ENCODE measurements at places on chromosomes 4 and X.

DNA sequence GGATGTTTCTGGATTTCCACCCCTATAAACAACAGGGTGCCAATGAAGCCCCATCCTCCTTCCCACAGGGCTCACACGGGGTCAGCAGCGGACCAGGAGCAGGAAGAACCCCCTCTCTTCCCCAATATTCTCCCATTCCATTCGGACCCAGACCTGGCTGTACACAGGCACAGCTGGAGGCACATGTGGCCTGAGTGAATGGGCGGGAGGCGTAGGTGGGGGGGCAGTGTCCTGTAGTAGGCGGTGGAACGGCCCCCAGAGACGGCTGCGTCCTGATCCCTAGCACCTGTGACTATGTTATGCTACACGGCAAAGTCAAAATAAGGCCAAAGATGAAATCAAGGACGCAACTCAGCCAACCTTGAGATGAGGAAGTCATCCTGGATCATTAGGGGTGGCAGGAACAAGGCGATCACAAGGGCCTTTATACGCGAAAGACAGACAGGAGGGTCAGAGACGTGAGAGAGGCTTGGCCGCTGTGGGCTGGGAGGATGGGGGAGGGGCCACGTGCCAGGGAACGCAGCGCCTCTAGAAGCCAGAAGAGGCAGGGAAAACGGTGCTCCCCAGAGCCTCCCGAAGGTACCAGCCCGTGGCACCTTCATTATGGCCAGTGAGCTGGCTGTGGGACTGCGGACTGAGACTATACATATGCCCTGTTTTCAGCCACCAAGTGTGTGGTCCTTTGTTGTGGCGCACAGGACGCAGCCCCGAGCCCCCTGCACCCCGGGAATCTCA lies 75.6 kb downstream of the WFS1 start:
- no peak for DNase-seq

DNA sequence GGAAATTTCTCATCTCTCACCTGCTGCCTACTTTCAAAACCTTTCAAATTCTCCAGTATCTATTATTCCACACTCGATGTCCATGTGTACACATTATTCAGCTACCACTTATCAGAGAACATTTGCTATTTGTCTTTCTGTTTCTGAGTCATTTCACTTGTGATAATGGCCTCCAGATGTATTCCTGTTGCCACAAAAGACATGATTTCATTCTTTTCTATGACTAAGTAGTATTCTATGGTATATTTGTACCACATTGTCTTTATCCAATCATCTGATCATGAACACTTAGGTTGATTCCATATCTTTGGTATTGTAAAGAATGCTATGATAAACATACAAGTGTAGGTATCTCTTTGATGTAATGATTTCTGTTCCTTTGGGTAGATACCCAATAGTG lies 310.1 kb upstream of the SPOCK3 start:
- no peak for DNase-seq

- no peak for DNase-seq
Observed at GRCh38 chr4:22434895-22435294, 81.0 kb downstream of the ADGRA3 start.

GRCh38 chr4:109801895-109802319 lies at the start of gene CFI:
Gene CFI (minus strand): TSS chr4:109801999. CDS start chr4:109801971, 28 bp downstream.
- DNase-seq = no peak

DNA sequence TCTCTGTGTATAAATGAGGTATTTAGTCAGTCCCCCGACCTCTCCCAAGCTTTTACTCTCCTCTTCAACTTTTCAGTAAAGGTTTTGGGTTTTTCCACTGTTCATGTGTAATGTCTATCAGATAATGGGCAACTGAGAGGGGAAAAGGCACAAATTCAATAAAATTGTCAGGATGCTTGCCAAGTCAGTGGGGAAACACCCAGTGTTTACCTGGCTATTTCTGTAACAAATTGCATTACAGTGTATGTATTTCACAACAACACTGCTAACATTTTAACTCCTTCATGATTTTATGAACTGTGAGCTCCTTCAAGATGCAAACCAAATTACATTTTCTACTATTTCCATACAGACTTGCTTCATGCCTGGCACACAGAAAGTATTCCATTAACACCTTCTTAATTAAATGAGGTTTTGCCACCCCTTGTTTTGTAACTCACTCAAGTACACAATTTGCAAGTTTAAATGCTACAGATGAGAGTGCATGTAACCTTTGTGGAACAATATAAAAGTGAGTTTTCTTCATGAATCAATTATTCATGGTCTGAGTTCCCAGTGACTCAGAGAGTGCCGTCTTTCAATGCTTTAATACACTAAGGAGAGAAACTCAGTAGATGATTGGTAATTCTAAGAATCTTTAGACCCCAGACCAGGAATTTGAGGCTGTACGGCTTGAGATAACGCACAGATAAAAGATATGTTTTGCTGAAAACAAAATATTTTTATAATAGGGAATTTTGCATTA lies 149.8 kb upstream of the TLL1 start:
- no peak for DNase-seq

DNA sequence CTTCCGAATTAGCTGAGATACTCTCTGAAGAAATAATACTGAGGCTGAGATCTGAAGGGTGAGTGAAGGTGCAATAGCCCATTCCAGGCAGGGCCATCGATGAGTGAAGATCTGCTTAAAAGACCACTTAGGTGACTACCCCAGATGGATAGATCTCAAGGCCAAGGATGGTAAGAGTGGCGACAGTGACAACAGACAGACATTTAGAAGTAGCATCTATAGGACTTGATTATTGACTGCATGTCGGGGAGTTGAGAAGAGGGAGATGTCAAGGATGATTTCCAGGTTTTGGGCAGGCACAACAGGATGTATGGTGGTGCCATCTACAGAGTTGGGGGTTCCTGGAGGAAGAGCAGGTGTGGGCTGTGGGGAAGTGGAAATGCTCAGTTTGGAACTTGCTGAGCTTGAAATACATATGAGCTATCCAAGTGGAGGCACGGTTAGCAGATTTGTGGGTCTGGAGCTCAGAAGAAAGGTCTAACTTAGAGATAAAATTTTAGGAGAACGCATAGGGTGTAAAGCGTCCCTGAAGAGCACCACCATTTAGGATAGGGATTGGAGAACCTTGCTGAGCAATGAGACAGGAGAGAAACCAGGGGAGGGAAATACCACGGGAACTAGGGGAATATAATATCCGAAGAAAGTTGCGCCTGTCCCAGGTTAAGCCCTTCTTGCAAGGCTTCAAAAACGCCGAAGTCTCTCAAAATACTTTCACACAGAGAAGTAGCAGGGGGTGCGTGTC lies 688 bp downstream of the UFSP2 start:
- DNase-seq = no peak

GRCh38 chr4:175773566-175773965 lies 38.5 kb downstream of the GPM6A start:
- DNase-seq = no peak

- no peak for DNase-seq
Observed at GRCh38 chrX:124401696-124402095, 55.3 kb downstream of the SH2D1A start.

- DNase-seq = no peak
Observed at GRCh38 chrX:108537005-108537404, 97.4 kb downstream of the COL4A5 start.

- DNase-seq = no peak
Observed at GRCh38 chr4:137705171-137705783, 173.0 kb upstream of the PCDH18 start.

DNA sequence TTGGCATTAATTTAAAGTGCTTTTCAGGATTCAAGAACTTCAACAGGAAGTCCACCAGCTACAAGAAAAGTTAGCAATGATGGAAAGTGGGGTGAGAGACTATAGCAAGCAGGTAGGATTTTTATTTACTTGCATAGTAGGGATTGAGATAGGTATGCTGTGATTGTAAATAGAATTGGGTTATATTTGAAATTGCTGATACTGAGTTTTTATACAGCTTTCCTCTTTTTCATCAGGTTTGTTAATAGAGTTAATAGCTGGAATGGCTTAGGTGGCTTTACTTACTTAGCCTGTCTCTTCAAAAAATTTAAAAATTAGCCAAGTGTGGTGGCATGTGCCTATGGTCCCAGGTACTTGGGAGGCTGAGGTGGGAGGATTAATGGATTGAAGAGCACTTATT lies 10.9 kb downstream of the CEP135 start:
- no peak for DNase-seq

DNA sequence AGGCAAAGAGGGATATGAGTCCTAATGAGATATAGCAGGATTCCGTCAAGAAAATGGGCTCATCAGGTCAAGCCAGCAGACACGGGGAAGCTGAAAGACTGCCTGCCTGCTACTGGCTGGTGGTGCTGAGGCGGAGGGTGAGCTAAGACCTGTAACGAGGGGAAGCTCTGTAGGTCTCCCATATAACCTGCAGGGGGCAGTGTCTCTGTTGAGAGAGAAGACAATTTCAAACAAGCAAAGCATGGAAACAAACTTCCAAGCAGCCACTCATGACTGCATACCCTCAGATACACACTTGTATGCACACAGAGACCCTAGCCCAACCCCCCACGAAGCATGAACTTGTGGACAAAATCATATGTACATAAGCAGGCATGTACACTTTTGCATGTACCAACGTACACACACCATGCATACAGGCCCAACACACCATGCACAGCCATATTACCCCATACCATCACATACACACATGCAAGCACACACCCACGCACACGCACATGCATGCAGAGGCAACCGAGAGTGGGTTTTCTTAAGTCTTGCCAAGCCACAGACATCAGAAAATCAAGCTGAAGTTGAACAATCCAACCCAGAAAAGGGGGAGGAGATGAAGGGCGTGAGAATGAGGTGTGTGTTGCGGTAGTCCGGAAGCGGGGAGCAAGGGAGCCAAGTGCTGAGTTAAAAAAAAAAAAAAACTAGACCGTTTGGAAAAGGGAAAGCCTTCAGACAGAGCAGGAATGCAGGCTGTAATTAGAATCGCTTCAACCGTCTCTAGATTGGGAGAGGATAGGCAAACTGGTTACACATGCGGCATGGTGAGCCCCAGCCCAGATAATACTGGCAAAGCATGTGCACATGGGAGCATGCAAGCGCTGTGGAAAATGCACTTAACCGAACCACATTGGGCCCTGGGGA lies 71.0 kb downstream of the PJA1 start:
- DNase-seq = no peak

DNA sequence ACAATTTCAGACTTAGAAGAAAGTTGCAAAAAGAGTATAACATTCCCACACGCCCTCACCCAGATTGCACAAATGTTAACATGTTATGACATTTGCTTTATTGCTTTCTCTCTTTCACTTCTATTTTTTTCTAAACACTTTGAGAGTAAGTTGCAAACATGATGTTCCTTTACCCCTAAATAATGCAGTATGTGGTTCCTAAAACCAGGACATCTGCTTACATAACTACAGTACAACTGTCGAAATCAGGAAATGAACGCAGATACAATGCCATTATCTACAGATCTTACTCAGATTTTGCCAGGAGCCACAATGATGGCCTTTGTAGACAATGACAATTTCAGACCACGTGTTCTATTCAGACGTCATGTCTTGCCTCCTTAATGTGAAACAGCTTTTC lies 22.4 kb downstream of the SH3TC1 start:
- DNase-seq = no peak

- no peak for DNase-seq
Observed at GRCh38 chr4:94813221-94813620, 55.5 kb downstream of the BMPR1B start.

GRCh38 chrX:85928606-85929005 lies 118.8 kb downstream of the CHM start:
- DNase-seq = no peak

- no peak for DNase-seq
Observed at GRCh38 chr4:66964467-66964866, 580.8 kb downstream of the CENPC start.

DNA sequence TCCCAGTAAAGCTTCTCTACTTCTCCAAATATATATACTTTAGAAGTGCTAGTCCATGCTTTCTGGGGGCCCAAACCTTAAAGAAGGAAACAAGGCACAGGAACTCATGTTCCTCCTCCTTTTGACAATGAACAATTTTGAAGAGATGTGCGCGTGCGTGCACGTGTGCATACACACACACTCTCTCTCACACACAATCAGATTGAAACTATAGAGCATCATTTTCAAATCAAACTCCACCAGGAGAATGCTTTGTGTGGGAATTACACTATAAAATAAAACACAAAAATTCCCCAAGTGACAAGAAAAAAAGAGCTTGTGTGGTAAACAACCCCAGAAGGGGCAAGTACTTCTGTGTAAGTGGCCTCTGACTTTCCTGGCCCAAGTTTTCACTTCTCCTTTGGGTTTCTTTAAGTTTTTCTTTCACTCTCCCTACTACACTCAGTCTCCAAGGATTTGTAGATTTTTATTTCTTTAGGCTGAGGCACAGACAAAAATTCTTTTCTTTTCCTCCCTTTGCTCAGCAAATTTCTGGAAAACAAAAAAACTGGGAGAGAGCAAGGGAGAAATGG lies 46.6 kb upstream of the SHISA3 start:
- no peak for DNase-seq

- DNase-seq = no peak
Observed at GRCh38 chr4:28488021-28488420, 1627.4 kb downstream of the STIM2 start.

GRCh38 chrX:70478526-70479245 lies 34.1 kb downstream of the DLG3 start:
- no peak for DNase-seq

- DNase-seq = no peak
Observed at GRCh38 chr4:105894660-105895582, at the start of gene NPNT. Gene NPNT (plus strand): TSS chr4:105895471. CDS start chr4:105895653, 182 bp downstream.

- no peak for DNase-seq
Observed at GRCh38 chr4:80568891-80569290, 233.4 kb downstream of the CFAP299 start.

- DNase-seq = no peak
Observed at GRCh38 chrX:68287419-68287818, 145.9 kb downstream of the OPHN1 start.

- no peak for DNase-seq
Observed at GRCh38 chrX:16239211-16239610, 71.9 kb downstream of the MAGEB17 start.

- DNase-seq = no peak
Observed at GRCh38 chr4:105389167-105389566, 84.7 kb downstream of the PPA2 start.

DNA sequence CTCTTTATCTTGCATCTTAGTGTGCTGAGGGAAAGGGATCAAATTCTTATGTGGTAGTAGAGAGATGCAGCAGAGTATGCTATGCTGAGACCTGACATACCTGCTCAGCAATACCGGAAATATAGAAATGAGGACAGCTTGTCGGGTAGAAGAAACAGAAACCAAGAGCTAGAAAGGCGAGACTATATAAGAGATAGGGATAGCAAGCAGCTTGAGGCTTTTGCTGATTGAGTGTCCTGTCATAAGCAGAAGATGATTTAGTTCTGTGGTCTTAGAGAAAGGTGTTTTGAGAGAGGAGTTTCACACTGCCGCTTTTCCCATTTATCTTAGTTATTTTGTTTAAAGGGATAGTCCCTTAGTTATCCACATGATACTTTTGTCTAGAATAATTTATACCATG lies 31.7 kb downstream of the USP9X start:
- DNase-seq = no peak

DNA sequence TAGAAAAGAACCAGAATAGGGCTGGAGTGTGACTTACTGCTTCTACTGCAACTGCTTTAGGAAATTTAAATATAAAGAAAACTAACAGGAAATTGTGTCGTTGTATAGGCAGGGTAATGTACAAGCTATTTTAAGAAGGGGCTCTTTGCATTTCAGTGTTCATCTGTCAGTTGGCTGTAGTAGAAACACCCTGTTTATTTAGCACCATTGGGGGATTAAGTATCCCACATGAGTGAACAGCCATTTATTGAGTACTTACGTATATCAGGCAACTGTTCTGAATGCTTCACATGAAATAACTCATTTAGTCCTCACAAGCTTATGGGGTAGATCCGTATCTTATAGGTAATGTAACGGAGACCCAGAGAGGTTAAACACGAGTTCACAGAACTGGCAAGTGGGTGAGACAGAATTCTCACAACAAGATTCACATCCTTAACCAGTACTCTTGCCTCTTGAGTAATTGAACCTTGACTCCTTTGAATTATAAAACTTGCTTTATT lies 23.9 kb downstream of the STIM2 start:
- DNase-seq = no peak

Data from effector memory CD4-positive, alpha-beta T cell (primary cell).